ENCODE measurements at places on chromosomes 2 and 18.

GRCh38 chr18:36534154-36534688, 236.7 kb downstream of the FHOD3 start:
- no peak for DNase-seq

GRCh38 chr18:48624856-48625255, 86.0 kb downstream of the CTIF start:
- DNase-seq: no peak

DNA sequence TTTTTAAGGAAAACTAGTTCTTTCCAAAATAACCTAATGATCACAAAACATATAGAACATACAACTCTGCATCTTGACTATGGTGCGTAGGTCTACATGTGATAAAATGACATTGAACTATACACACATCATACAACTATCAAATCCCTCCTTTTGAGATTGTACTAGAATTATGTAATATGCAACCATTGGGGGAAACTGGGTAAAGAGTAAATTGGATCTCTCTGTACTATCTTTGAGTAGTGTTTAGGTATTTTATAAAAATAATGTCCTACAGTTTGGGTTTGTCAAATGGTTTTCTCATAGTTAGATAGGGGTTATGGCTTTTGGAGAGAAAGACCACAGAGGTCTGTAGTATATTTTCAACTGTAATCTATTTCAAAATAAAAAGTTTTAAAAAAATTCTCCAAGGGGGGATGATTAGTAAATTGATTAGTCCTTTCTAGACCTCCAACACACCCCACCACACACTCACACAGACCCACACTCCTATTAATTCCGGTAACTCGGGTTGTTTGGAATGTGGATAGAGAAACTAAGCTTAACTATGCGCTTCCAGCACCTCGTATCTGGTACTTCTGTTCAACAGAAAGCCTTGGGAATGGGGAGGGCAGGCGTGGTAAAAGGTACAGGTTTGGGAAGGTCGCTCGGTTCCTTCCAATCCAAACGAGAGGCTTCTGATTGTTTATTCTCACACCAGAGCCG, 695 bp upstream of the BIRC6 start:
- no peak for DNase-seq

- peak; percentile 37 for DNase-seq
Measured at GRCh38 chr2:69012310-69013141, 453 bp upstream of the ANTXR1 start.

GRCh38 chr2:20580690-20581437, 70.0 kb downstream of the HS1BP3 start:
- no peak for DNase-seq

- no peak for DNase-seq
Measured at GRCh38 chr2:75676464-75676863, 29.9 kb downstream of the MRPL19 start.

DNA sequence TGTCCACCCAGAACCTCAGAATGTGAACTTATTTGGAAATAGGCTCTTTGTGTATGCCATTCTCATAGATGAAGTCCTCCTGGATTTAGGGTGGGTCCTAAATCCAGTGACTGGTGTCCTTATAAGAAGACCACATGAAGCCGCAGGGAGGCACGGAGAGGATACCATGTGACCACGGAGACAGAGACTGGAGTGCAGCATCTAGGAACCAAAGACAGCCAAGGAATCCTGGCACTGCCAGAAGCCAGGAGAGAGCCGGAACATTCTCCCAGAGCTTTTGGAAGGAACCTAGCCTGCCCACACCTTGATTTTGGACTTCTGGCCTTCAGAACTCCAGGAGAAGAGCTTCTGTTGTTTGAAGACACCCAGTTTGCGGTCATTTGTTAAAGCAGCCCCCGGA, 49.7 kb downstream of the ARL4C start:
- DNase-seq: no peak

- no peak for DNase-seq
Measured at GRCh38 chr2:222526480-222527277, 102.3 kb downstream of the SGPP2 start.

DNA sequence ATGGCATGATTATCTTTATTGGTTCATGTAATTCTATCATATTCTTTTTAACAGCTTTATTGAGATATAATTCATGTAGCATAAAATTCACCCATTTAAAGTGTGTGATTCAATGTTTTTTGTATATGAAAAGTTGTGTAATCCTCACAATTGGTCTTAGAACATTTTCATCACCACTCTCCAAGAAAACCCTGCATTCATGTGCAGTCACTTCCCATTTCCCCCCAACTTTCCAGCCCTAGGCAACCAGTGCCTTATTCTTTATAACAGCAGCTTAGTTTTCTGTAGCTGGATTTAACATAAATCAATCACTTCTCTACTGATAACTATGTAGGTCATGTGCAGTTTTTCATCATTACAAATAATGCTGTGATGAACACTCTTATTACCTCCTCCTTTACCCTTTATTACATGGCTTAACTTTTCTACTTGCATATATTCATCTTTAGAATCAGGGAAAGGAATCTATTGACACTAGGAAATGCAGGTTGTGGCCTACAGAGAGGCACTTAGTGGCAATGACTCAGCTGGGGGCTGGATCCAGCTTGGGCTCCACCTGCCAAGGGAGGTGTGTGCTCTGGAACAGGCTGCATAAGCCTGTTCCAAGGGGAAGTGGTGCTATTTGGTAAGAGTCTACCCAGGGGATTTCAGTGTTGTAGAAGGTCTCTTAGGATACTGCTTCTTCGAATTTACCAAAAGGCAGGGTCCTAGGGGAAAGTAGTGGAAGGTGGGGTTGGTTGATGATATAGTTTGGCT, 89.1 kb downstream of the ETAA1 start:
- no peak for DNase-seq
